ENCODE measurements at places on chromosomes 11 and 22.

- DNase-seq: no peak
Measured at GRCh38 chr22:40911772-40912171, 39.4 kb upstream of the RBX1 start.

GRCh38 chr11:62516736-62517371 is 29.8 kb downstream of the AHNAK start:
- no peak for DNase-seq

DNA sequence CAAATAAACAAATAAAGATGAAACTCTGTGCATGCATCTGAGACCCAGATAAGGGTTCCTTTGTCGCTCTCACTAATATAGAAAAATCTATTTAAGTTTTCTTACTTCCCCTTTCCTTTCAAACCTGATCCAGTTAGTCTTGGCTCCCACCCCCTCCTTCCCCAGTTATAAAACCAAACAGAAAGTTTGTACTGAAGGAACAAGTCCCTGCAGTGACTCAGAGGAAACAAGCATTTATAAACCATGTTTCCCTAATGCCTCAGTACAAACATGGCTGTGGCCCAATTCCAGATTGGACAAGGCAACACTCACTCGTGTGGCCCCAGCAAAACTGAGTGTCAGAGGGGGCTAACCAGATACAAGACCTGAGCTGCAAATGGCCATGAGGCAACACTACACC is 65.5 kb upstream of the ARHGAP20 start:
- peak; percentile 63 for DNase-seq

DNA sequence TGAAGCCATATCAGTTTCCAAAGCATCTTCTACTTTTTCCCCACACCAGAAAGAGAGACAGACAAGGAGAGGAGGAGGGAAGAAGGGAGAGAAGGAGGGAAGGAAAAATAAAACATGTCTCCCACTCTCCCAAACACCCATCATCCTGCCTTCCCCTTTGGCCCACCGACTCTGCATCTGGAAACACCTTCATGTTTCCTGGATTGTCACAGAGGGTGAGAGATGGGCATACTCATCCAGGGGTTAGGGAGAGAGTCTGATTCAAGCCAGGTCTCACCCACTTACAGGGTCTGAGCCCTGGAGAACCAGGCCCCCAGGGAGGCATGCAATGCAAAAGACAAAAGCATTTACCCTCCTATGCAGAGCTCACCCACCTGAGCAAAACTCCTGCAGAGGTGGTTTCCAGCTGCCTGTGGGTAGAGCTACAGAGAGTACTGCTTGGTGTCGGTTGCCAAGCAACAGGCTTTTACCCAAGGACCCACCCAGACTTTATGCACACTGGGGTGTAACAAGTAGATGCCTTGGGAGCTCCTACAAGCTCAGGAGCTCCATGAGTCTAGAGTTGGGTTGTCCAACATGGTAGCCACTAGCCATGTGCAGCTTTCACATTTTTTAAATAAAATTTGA is 33.4 kb downstream of the MN1 start:
- no peak for DNase-seq

GRCh38 chr11:117623831-117624271 is 173.2 kb downstream of the DSCAML1 start:
- DNase-seq: no peak

GRCh38 chr11:15873501-15873900 is 482.8 kb downstream of the SOX6 start:
- DNase-seq: no peak

GRCh38 chr22:19941365-19942082 is at the start of the genes COMT and TXNRD2:
Gene COMT, plus strand, starts transcription at chr22:19941772. Its CDS starts 20,755 bp downstream, at chr22:19962527.
Gene TXNRD2, minus strand, starts transcription at chr22:19941818. Its CDS starts 15 bp downstream, at chr22:19941803.
- peak; percentile 66 for DNase-seq

GRCh38 chr11:33721984-33722383 is 14.2 kb downstream of the CD59 start:
- no peak for DNase-seq

Measured in M059J (cell line).